ENCODE measurements at places on chromosomes 12 and 14. TPM values are rescaled to one million over a fixed set of nuclear protein-coding genes. Genes with fewer than 3 reads are reported as not detected.

DNA sequence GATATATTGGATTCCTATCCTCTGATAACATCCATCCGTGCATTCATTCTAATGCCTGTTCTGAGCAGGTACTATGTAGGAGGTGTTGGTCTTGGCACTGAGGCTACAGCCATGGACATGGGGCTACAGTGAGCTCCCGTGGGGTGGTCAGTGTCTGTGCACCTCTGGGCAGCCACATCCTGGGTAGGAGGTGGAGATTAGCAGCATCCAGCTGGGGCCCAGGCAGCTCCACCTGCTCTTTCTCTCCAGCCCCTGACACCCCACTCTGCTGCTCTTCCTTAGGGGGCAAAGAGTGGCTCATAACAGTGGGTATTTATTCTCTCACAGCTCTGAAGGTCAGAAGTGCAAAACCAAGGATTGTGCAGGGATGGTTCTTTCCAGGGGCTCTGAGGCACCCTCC lies 292.0 kb upstream of the SFSWAP start:
- H3K4me3 ChIP-seq: no peak overlapping the region
- H3K27ac ChIP-seq: no peak overlapping the region
- peaks cover 79% of the 10 kb centered on the region for H3K27me3 ChIP-seq
- H3K4me1 ChIP-seq: no peaks in the 10 kb centered on the region
- DNase-seq: no peak

Gene AMDHD1
- total RNA-seq: 1.6 TPM

DNA sequence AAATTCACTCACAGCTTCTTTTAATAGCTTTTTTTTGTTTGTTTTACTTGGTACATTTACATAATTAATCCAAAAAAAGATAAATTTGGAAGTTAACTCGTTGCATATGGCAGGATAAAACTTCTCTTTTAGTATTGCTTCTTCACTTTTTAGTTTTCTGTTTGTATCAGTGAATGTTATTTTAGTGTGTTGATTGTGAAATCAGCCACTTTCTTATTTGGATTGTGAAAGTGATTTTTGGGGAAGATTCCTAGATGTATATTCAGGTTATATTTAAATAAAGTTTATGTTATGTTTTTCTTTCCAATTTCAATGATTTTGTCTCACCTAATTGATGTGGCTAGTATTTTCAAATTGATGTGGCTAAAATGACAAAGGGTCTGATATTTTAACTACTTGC lies 693.9 kb upstream of the MGAT4C start:
- H3K36me3 ChIP-seq: no peaks in the 10 kb centered on the region
- no peaks in the 10 kb centered on the region for H3K27me3 ChIP-seq
- no peak overlapping the region for H3K27ac ChIP-seq
- no peak for DNase-seq
- H3K4me1 ChIP-seq: no peaks in the 10 kb centered on the region

Gene APEX1
- 205 TPM for total RNA-seq

Gene SERPINA12
- total RNA-seq: not detected

DNA sequence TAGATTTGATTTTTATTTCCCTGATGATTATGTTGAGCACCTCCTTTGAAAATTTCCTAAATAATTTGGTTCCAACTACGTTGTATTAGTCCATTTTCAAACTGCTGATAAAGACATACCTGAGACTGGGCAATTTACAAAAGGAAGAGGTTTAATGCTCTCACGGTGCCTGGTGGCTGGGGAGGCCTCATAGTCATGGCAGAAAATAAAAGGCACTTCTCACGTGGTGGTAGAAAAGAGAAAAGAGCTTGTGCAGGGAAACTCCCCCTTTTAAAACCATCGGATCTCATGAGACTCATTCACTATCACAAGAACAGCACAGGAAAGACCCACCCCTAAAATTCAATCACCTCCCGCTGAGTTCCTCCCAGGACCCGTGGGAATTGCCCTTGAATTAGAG lies 372.3 kb downstream of the RPL10L start:
- no peak overlapping the region for H3K4me3 ChIP-seq
- DNase-seq: no peak
- no peaks in the 10 kb centered on the region for H3K4me1 ChIP-seq
- no peaks in the 10 kb centered on the region for H3K36me3 ChIP-seq
- no peak overlapping the region for H3K27ac ChIP-seq

GRCh38 chr12:22312336-22312735 lies 22.2 kb downstream of the ST8SIA1 start:
- H3K4me1 ChIP-seq: no peaks in the 10 kb centered on the region
- peak; percentile 37 for DNase-seq
- H3K36me3 ChIP-seq: no peaks in the 10 kb centered on the region
- H3K27ac ChIP-seq: no peak overlapping the region
- H3K4me3 ChIP-seq: no peak overlapping the region

DNA sequence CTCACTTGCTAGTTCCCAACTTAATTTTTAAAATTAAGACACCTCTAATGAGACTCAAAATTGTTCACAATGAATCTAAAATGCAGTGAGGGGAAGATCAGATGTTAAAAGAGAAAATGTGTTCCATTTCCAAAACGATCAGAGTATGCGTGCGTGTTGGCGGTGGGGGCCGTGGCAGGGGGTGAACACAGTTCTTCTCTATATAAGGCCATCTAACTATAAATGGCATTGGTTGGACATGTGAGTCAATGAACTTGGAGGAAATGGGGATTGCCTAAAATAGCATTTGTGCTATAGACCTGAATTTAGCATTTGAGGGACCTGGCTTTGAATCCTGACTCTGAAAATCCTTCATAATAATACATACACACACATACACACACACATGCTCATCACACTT lies 149.4 kb downstream of the FOXN3 start:
- H3K27me3 ChIP-seq: no peaks in the 10 kb centered on the region
- no peak overlapping the region for H3K4me3 ChIP-seq
- H3K4me1 ChIP-seq: no peaks in the 10 kb centered on the region
- H3K27ac ChIP-seq: no peak overlapping the region
- DNase-seq: no peak

- no peaks in the 10 kb centered on the region for H3K36me3 ChIP-seq
- H3K4me1 ChIP-seq: no peaks in the 10 kb centered on the region
- no peak overlapping the region for H3K4me3 ChIP-seq
Observed at GRCh38 chr12:46908936-46909635, 83.3 kb upstream of the SLC38A4 start.

DNA sequence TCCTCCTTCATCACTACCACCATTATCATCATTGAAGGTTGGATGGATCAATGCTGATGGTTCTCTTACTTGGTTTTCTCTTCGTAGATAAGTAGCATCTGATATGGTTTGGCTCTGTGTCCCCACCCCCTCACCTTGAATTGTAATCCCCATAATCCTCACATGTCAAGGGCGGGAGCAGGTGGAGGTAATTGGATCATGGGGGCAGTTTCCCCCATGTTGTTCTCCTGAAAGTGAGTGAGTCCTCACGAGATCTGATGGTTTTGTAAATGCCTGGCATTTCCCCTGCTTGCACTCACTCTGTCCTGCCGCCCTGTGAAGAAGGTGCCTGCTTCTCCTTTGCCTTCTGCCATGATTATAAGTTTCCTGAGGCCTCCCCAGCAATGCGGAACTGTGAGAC lies 172.4 kb upstream of the PWP1 start:
- no peaks in the 10 kb centered on the region for H3K4me1 ChIP-seq
- no peak overlapping the region for H3K27ac ChIP-seq
- H3K36me3 ChIP-seq: no peaks in the 10 kb centered on the region
- DNase-seq: no peak
- no peak overlapping the region for H3K4me3 ChIP-seq

- DNase-seq: no peak
- H3K27me3 ChIP-seq: no peaks in the 10 kb centered on the region
- peaks cover 9% of the 10 kb centered on the region for H3K36me3 ChIP-seq
- no peak overlapping the region for H3K27ac ChIP-seq
- no peak overlapping the region for H3K4me3 ChIP-seq
Observed at GRCh38 chr14:68822132-68822651, 29.3 kb upstream of the ZFP36L1 start.

- DNase-seq: no peak
- peaks cover 35% of the 10 kb centered on the region for H3K36me3 ChIP-seq
- H3K27ac ChIP-seq: no peak overlapping the region
Observed at GRCh38 chr12:57724936-57725740, 13.4 kb downstream of the AGAP2 start.

Gene KRT2
- not detected for total RNA-seq

GRCh38 chr14:23567186-23568020 lies at the start of gene AP1G2:
TSS of gene AP1G2 (minus strand) at chr14:23567791. CDS start at chr14:23567314, 477 bp downstream.
- peak; percentile 91 for DNase-seq
- H3K27ac ChIP-seq: peak within 1 kb of the TSS; percentile 94
- peaks cover 12% of the 10 kb centered on the region for H3K27me3 ChIP-seq

DNA sequence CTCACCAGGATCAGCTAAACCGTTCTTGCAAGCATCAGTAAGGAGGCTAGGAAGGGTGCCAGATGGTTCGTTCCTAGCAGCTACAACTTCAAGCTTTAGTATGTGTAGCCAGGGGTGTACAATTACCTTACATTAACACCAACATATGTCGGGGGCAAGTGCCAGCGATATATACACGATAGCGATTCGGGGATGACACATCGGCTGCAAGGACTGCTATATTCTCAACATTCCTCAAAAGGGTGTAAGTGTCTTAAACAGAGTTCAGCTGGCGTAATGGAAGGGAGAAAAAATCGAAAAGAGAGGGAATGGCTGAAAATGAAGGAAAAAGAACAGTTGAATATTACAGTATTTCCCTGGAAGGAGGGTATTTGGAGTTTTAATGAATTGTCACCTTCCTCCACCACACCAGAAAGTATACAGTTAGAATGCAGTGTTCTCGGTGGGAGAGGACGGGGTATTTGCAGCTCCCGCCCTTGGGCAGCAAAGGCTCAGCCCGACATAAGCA lies 545 bp downstream of the LIMA1 start:
- no peaks in the 10 kb centered on the region for H3K27me3 ChIP-seq
- H3K27ac ChIP-seq: peak overlapping the region; percentile 75
- peak overlapping the region; percentile 97 for H3K4me3 ChIP-seq

Gene VDR
- total RNA-seq: 10.1 TPM

GRCh38 chr12:130451001-130451930 lies 113.6 kb downstream of the PIWIL1 start:
- no peaks in the 10 kb centered on the region for H3K4me1 ChIP-seq
- H3K36me3 ChIP-seq: no peaks in the 10 kb centered on the region
- H3K27me3 ChIP-seq: no peaks in the 10 kb centered on the region
- no peak overlapping the region for H3K4me3 ChIP-seq

DNA sequence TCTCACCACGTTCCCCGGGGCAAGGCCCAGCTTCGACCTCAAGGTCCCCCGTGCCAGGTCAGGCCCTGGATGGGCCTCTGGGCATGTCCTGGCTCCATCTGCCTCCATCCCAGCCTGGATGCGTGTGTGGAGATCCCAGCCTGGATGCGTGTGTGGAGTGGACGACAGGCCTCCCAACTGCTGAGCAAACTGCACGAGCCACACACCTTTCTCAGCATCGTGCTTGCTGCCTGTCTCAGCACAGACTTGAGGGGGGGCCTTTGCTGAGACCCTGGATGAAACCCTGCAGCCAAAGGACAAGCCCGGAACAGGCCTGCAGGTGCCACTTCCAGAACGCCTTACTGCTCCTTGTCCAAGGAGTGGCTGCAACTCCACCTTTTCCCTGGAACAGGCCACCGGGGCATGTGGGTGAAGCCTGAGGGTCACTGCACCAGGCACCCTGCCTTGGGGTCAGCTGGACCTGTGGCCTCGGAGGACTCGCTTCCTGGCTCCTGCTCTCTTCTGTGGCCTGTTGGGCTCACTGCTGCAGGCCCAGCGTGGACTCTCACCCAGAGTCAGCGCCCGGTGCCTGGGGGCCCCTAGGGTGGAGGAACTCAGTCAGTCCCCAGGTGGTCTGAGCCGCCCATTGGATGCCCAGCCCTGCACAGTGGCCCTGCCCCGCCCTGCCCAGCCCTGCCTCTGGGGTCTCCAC lies 176.0 kb downstream of the KIF26A start:
- H3K4me3 ChIP-seq: no peak overlapping the region
- no peaks in the 10 kb centered on the region for H3K36me3 ChIP-seq
- no peaks in the 10 kb centered on the region for H3K4me1 ChIP-seq
- DNase-seq: no peak
- H3K27me3 ChIP-seq: peaks cover 96% of the 10 kb centered on the region

DNA sequence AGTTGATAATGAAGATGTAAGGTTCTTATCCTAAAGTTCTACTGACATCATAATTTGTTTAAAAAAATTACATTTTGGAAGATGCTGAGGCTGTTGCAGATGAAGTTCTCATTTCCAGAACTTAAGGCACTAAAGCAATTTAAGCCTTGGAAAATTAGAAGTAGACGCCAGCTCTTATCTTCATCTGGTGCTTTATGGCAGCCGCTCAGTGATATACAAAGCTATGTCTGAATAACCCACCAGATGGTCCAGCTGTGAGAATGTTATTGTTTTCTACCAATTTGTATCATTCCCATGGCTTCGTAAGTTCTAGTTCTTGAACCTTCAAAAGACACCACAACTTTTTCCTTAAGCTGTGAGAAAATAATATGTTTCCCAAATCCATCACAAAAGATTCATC lies 212.1 kb upstream of the ARID2 start:
- H3K4me3 ChIP-seq: no peak overlapping the region
- H3K27me3 ChIP-seq: no peaks in the 10 kb centered on the region
- no peak for DNase-seq
- peaks cover 14% of the 10 kb centered on the region for H3K4me1 ChIP-seq
- no peaks in the 10 kb centered on the region for H3K36me3 ChIP-seq

- peaks cover 27% of the 10 kb centered on the region for H3K4me1 ChIP-seq
- H3K36me3 ChIP-seq: no peaks in the 10 kb centered on the region
- DNase-seq: no peak
- H3K4me3 ChIP-seq: no peak overlapping the region
- H3K27me3 ChIP-seq: no peaks in the 10 kb centered on the region
- H3K27ac ChIP-seq: no peak overlapping the region
Observed at GRCh38 chr14:68563251-68564131, 229.4 kb downstream of the ZFP36L1 start.

Gene DNAJC22
- 9.6 TPM for total RNA-seq

Gene NDRG2
- total RNA-seq: 16.0 TPM

GRCh38 chr14:49892301-49892635 lies 614 bp upstream of the ARF6 start:
- H3K4me3 ChIP-seq: peak overlapping the region; percentile 87
- DNase-seq: no peak
- no peaks in the 10 kb centered on the region for H3K4me1 ChIP-seq
- H3K36me3 ChIP-seq: peaks cover 53% of the 10 kb centered on the region
- H3K27me3 ChIP-seq: no peaks in the 10 kb centered on the region

DNA sequence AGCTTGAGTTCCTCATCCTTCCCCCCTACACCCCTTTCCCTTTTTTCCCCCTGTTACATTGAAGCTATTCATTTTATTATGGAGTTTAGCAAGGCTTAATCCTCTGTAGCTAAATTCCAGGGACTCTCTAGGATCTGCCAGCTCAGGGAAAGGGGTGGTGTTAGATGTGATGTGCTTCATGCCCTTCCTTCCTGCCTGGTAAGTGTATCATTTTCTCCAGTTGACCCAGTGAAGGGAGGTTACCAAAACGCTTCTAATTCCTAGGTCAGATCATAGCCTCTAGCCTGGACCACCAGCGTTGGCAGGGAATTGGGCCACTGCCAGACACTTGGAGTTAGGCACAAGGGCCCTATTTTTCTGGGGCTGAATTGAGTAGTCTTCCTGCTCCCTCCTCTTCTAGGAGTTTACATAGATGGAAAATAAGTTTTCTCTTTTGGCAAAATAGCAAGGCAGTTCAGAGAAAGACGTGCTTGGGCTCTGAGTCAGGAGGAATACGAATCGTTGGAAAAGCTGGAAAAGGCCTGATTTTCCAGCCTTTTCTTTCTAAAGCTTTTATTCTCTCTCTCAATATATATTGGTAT lies 88.3 kb downstream of the NPAS3 start:
- no peak for DNase-seq
- peaks cover 10% of the 10 kb centered on the region for H3K27me3 ChIP-seq
- H3K27ac ChIP-seq: no peak overlapping the region
- H3K4me3 ChIP-seq: no peak overlapping the region
- H3K36me3 ChIP-seq: no peaks in the 10 kb centered on the region
- H3K4me1 ChIP-seq: no peaks in the 10 kb centered on the region

GRCh38 chr12:51819736-51820525 lies 28.6 kb downstream of the FIGNL2 start:
- H3K27ac ChIP-seq: no peak overlapping the region
- no peak overlapping the region for H3K4me3 ChIP-seq
- H3K36me3 ChIP-seq: peaks cover 7% of the 10 kb centered on the region
- H3K27me3 ChIP-seq: no peaks in the 10 kb centered on the region

Data from Calu3 (cell line).